NCI-H1436 (cell line): ENCODE measurements at places on chromosomes 1 and 21.

- DNase-seq = no peak
Observed at GRCh38 chr1:54745274-54745673, 19.0 kb downstream of the PARS2 start.

GRCh38 chr1:205965036-205965884 lies 22.0 kb upstream of the SLC26A9 start:
- DNase-seq = peak; percentile 92

- no peak for DNase-seq
Observed at GRCh38 chr1:7267493-7267892, 482.2 kb downstream of the CAMTA1 start.

GRCh38 chr1:180946541-180947498 lies 34.1 kb downstream of the KIAA1614 start:
- no peak for DNase-seq
